ENCODE measurements at places on chromosomes 4 and X.
A peak's percentile ranks its signal among the peaks of the same experiment; 100 is the strongest.

GRCh38 chrX:147228153-147228552, 413.6 kb upstream of the CXorf51A start:
- DNase-seq, result no peak

DNA sequence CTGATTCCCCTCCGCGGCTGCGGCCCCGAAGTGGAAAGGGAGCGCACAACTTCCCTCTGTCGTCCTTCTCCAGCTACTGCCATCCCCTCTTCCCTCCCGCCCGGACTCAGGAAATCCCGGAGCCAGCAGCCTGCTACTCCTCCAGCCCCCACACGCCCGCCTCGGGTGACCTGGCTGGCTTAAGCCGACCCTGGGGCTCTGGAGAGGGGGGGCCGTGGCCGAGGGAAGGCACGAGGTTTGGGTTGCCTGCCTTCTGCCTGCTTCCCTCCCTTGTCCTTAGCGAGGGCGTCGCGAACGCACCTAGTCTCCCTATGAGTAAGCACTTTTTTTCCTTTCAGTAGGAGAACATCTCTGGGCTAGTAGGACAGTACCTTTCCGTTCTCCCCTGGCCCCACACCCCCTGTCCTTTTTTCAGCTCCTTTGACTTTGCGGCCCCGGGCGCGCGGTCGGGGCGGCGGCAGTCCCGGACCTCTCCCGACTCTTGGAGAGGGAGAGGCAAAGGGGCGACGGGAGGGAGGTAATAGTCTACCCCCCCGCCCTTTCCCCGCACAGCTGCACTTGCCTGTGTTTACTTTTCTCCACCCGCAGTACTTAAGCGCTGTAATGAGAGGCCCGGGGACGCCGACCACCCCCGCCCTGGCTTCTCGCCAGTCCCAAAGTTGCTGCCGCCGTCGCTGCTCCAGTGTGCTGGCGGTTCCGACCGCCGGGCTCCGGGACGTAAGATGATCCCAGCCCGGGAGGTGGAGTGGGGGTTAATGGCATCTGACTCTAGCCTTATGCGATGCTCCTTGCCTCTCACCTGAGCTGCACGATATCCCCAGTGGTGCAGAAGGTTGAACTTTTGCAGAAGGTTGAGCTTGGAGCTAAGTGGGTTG, 868 bp downstream of the PLS3 start:
- peak; percentile 32 for DNase-seq

- no peak for DNase-seq
Observed at GRCh38 chr4:143280861-143281260, 55.8 kb upstream of the GAB1 start.

DNA sequence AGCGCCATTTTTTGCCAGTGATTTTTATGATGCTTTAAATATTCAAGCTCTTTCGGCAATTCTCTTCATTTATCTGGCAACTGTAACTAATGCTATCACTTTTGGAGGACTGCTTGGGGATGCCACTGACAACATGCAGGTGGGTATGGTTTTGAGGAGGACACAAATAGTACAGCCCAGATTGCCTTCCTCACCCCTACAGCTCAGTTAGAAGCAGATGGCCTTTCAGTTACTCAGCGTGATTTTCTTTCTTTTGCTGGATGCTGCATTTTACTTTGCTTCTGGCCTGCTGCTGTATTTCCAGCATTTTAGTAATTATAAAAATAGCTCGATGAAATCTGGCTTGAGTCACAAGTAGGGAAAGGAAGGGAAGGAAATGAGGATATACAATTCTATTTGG, 114.7 kb downstream of the SLC4A4 start:
- DNase-seq, result no peak

DNA sequence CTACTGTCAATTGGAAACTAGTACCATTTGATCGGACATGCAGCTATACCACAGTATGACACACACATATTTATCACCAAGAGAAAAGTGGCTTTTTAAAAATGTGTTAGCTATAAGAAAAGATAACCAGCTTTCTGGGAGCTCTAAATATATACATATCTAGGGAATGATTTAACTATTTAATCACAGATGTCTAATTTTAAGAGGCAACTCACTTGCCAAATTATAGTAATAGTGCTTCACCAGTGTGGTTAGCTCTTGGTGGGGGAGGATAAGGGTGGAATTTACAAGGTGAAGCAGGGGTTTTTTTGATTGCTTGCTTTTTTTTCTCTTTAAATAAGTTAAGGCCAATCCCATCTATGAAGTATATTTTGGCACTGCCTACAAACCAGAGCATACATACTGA, 547.7 kb upstream of the DIPK2B start:
- no peak for DNase-seq

- no peak for DNase-seq
Observed at GRCh38 chr4:74755486-74755885, 38.8 kb downstream of the BTC start.

DNA sequence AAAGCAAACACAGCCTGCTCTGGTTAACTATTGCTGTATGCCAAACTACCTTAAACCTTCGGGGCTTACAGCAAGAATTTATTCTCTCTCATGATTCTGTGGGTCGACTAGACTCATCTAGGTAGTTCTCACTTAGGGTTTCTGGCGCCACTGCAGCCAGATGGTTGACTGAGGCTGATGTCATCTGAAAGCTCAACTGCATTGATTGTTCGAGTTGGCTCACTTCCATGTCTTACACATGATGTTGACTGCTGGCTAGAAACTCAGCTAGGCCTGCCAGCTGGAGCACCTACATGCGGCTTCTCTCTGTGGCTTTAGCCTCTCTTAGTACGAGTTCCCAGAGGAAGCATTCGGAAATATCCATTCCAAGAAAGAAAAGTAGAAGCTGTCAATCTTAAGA, 103.2 kb downstream of the SRPX start:
- no peak for DNase-seq

- no peak for DNase-seq
Observed at GRCh38 chr4:8548731-8549351, 31.4 kb upstream of the GPR78 start.

DNA sequence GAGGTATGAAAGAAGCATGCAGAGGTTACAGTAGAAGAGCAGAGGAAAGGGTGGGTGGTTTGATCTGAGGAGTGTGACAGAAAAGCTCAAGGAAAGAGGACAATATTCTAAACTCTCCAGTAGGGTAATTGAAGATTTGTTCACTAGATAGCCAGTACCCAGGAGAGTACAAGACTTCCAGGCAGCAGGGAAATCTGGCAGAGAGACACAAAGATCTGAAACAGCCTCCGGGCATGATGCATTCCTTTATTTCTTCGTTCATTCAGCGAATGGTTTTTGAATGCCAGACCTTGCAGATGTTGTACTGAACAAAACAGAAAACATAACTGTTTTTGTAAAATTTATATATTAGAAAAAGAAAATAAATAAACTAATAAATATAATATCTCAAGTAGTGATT, 766.6 kb downstream of the FAT4 start:
- DNase-seq, result no peak

GRCh38 chrX:106243376-106243775, 75.3 kb downstream of the PWWP3B start:
- no peak for DNase-seq

- DNase-seq, result no peak
Observed at GRCh38 chr4:141177171-141177570, 43.5 kb upstream of the ZNF330 start.

DNA sequence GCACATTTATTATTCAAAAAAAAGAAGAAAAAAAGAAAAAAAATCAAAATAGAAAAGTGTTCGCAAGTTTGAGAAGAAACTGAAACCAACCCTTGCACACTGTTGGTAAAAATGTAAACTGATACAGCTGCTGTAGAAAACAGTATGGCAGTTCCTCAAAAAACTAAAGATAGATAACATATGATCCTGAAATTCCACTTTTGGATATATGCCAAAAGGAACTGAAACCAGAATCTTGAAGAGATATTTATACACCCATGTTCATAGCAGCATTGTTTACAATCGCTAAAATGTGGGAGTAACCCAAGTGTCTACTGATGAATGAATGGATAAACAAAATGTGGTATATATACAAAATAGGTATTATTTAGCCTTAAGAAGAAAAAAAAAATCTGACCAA, 155.4 kb downstream of the TBCK start:
- DNase-seq, result no peak

- DNase-seq, result no peak
Observed at GRCh38 chr4:122688529-122689140, 43.9 kb upstream of the BBS12 start.

- DNase-seq, result no peak
Observed at GRCh38 chr4:173855015-173855414, 325.0 kb upstream of the HAND2 start.

DNA sequence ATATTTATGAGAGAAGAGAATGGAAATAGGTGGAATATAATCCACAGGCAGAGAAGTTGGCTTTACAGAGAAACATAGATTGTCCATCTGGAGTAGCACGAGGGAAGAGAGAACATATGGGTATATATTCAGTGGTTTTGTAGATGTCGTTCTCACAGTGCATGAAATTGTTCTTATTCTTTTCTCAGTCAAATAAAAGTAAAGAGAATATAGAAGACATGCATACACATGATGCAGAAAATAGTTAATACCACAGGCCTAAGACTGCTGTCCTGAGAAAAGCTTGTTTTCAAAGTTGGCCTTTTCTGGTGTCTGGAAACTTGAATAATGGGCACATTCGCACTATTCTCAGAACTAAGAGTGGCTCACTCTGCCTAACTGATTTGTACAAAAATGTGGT, 378.1 kb downstream of the GABRG1 start:
- DNase-seq, result no peak

- peak; percentile 10 for DNase-seq
Observed at GRCh38 chrX:11944501-11944900, 186.5 kb downstream of the MSL3 start.

DNA sequence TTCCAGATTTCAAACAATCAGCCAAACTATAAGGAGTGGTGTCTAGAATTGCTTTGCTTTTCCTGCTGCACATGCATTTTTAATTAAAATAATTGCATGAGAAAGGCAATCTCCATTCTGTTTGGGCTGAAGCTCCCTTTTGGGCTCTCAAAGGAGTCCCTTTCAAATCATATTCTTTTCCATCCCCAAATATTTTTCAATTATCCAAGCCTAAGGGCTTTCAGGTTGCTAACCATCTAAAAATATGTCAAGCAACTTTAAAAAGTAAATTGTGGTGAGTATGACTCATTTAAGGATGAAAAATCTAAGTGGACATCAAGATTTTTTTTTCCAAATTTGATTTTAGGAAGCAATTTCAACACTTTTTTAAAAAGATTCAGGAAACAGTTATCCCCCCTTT, 28.4 kb downstream of the PIR start:
- DNase-seq, result no peak
